Ureter (tissue), 1 donor: ENCODE measurements at places on chromosomes 16 and 17. TPM values are rescaled to one million over a fixed set of nuclear protein-coding genes. Genes with fewer than 3 reads are reported as not detected.

DNA sequence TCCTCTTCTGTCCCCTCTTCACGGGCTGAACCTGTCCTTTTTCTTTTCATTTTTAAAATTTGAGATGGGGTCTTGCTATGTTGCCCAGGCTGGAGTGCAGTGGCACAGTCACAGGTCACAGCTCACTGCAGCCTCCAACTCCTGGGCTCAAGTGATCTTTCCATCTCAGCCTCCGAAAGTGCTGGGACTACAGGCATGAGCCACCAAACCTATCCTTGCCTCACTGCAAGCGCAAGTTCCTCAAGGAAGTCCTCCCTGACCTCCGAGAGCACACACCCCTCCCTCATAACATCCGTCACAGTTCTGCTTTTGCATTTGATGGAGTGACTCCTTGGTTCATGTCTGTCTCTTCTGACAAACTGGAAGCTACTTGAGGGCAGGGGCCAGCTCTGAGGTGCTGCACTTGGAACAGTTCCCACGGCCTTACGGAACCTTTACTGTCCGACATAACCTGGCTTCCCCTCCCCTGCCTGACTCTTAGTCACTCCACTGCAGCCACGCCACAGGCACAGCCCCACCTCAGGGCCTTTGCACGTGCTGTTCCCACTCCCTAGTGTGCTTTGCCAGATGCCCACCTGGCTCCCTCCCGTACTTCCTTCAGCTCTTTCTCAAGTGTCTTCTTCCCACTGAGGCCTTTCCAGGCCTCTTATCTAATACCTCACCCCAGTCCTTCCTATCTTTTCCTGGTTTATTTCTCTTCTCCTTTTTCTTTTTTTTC is 4.4 kb downstream of the TBX6 start:
- DNase-seq: no peak

- no peak for DNase-seq
These were observed 33.1 kb upstream of the MEIOC start for GRCh38 chr17:44623070-44623725.

The FBXO31 gene
- total RNA-seq: 52.1 TPM

GRCh38 chr16:81716478-81717225 is 62.4 kb upstream of the PLCG2 start:
- no peak for DNase-seq

The HSD17B1 gene
- total RNA-seq: 3.6 TPM

The ACSM2A gene
- total RNA-seq: not detected

The FOXL1 gene
- total RNA-seq: 10.9 TPM

GRCh38 chr17:49005140-49005539 is 8.0 kb downstream of the IGF2BP1 start:
- no peak for DNase-seq

GRCh38 chr17:530851-531250 is 178.2 kb upstream of the RPH3AL start:
- no peak for DNase-seq

GRCh38 chr16:2238838-2239675 is 2.8 kb downstream of the DNASE1L2 start:
- no peak for DNase-seq

The CDRT4 gene
- 25.4 TPM for total RNA-seq

DNA sequence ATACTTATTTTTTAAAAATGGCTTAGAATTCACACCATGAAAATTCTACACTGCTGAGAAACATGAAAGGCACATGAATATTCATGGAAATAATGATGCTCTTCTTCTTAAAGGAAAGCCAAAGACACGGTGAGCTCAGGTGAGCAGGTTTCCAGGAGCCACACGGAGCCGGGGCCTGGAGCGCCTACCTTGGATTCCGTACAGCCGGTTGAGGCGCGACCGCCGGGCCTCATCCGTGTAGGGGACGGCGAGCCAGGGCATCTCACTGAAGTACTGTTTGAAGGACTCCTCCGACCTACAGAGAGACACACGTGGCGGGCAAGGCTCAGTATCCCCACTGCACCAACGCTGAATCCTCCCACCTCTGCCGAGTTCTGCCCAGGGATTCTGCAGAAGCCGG is 37.1 kb downstream of the MRM3 start:
- DNase-seq: no peak

DNA sequence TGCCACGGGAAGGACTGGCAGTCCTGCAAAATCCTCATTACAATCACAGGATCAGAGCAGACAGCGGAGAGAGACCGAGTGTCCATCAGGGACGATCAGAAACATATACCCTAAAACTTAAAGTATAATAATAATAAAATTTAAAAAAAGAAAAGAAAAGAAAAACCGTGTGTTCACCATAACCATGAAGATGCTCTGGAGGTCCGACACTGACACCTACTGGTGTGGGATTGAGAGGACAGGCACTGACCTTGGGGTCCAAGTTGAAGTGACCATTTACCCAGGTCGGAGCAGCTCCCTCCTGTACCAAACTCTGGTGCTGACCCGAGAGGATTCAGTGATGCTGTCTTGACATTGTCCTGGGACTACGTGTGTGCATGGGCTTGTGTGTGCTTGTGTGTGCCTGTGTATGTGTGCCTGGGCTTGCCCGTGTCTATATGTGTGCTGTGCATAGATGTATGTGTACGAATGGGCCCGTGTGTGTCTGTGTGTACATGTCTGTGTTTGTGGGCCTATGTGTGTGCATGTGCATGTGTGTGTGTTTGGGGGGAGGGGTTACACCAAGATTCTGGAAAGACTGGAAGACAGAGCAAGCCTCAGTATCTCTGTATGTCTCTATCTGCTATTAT is 10.0 kb upstream of the CD300LD start:
- no peak for DNase-seq
